ENCODE measurements at places on chromosomes 2 and 18.

- no peak for DNase-seq
Measured at GRCh38 chr2:239208465-239209180, 192.2 kb downstream of the HDAC4 start.

DNA sequence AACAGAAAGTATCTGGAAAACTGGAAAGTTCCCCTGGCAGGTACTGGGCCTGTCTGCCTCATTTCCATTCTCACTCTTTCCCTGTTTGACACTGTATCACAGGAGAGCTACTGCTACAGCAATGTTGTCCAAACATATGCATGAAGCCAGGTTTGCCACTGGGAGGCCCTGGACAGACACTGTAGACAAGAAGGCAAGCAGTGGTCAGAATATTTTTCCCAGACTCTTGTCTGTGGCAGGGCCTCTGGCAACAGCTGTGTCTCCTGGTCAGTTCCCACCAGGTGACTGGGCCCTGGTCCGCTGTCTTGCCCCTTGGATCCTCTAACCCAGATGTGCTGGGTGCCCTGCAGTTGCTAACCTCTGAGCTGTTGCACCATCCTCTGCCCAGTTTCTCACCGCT lies 178.9 kb upstream of the FANCL start:
- DNase-seq, result no peak

DNA sequence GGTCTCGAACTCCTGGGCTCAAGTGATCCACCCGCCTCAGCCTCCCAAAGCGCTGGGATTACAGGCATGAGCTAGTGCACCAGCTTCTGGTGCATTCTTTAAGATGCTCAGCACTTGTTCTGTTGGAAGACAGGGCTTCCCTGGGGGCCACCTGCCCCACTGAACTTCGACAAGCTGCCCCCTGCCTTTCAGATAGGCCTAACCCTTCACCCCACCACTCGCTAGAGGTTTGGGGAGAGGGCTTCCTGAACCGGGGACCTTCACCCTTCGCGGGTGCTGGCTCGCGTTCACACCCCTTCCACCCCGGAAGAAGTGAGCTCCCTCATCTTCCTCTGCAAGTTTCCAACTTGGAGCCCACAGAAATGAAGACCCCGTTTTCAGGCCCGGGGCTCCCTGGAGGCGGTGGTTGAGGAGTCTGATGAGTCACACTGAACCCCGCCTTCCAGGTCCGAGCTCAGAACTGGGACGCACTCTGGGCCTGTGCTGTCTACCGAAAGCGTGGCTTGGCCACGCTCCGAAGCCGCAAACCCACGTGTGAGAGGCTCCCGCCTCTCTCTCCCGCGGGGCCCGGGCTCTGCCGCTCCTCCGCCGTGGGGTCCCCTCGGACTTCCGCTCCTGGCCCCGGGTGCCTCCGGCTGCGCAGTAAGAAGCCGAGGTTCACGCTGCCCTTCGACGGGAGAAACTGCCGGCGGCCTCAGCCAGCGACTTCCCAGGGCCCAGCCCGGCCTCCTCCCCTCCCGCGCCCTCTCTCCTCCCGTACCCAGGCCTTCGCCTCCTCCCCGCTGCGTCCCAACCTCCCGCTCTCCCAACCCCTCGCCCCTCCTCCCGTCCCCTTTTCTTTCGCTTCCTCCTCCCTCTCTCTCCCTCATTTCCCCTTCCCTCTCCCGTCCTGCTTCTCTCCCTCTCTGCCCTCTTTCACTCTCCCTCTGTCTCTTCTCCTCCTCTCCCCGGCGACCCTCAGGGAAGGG lies 47.5 kb upstream of the SP3 start:
- DNase-seq, result peak; percentile 70

GRCh38 chr2:118049816-118050140 lies 35.9 kb upstream of the CCDC93 start:
- DNase-seq, result no peak

- DNase-seq, result no peak
Measured at GRCh38 chr2:73970141-73970803, 14.4 kb upstream of the TET3 start.

GRCh38 chr18:48541026-48541746 lies 2.4 kb downstream of the CTIF start:
- DNase-seq, result peak; percentile 80

DNA sequence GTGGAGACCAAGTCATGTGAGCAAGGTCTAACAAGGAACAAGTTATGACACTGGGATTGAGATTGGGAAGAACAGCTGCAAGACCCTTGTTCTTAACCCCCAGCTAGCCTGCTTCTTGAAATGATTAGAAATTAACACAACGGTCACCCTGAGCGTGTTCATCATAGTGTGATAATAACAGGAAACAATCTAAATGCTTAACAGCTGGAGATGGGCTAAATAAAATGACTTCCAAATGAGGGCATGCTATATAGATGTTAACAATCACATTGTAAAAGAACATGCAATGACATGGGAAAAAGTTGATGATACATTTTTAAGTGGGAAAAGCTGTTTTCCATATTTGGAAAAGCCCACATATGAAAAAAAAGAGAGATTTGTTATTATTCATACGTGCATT lies 47.6 kb downstream of the RPL37A start:
- peak; percentile 60 for DNase-seq

DNA sequence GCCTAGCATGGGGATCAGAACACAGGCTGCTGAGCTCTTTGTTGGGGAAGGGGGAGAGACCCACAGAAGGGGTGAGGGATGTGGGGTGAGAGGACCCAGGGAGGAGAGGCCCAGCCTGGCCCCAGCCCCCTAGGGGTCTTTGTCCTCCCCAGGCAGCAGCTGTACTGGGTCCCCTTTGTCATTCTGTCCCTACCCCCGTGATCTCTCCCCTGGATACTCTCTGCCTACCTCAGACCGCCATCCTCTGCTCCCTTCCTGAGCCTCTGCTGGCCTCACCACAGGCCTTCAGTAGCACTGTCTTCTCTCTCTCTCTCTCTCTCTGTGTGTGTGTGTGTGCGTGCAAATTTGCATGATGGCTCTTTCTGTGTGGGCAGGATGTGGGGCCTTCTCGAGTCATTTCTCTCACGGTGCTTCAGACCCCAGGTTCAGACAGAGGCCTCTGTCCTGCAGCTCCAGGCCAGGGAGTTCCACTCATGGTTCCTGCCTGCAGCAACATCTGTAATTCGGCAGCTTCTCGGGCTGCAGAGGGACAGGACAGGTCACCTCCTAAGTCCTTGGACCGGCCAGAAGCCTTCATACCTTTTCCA lies 1.4 kb downstream of the PSD4 start:
- DNase-seq, result peak; percentile 12

DNA sequence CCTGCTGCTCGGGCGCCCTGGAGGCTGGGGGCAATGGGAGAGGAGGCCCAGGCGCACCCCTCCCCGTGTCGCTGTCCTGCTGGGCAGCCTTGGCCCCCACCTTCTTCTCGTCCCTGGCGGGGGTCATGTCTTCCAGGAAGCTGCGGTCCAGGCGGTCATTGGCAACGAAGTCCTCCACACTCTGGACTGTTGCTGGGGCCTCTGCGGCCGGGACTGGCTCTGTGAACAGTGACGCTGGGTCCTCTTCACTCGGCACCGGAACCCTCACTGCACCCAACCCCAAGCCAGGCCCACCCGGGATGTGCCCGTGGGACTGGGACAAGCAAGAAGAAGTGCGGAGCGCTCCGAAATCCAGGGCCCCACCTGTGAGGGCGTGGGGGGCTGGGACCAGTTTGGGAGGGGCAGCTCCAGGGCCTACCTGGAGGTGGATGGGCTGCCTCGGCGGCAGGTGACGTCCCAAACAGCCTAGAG lies 308.0 kb downstream of the CCDC74A start:
- no peak for DNase-seq

GRCh38 chr2:74822771-74823566 lies 11.0 kb upstream of the HK2 start:
- DNase-seq, result no peak

- no peak for DNase-seq
Measured at GRCh38 chr2:74321737-74322136, 21.5 kb downstream of the SLC4A5 start.

GRCh38 chr2:147033044-147033443 lies 811.8 kb upstream of the ACVR2A start:
- peak; percentile 51 for DNase-seq

GRCh38 chr2:196849895-196850294 lies 40.7 kb upstream of the C2orf66 start:
- DNase-seq, result peak; percentile 18

- DNase-seq, result peak; percentile 4
Measured at GRCh38 chr2:78979380-78980151, 45.9 kb upstream of the REG3G start.

Measured in fibroblast of skin of abdomen (primary cell).